Fibroblast of skin of abdomen (primary cell): ENCODE measurements at places on chromosomes 1 and 21.

- no peak for DNase-seq
Measured at GRCh38 chr21:44653123-44653522, 1.3 kb downstream of the KRTAP12-4 start.

DNA sequence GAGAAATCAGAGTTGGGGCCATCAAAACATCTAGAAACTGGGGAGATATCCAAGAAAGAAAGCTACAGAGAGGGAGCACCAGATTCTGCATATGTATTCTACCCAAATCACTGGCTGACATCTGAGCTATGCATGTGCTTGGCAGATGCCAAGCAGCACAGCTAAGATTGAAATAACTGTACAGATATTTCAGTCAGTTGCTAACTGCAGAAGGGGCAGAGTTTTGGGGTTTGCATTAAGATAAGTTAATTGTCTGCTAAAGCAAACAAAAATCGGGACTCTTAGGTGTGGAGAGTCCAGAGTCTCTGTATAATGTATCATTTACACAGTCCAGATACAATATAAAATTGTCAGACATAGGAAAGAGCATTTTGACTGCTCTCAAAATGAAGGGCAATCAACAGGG, 437.1 kb downstream of the PTBP2 start:
- DNase-seq, result no peak

- peak; percentile 99 for DNase-seq
Measured at GRCh38 chr1:224542783-224543440, 73.2 kb upstream of the CNIH3 start.

DNA sequence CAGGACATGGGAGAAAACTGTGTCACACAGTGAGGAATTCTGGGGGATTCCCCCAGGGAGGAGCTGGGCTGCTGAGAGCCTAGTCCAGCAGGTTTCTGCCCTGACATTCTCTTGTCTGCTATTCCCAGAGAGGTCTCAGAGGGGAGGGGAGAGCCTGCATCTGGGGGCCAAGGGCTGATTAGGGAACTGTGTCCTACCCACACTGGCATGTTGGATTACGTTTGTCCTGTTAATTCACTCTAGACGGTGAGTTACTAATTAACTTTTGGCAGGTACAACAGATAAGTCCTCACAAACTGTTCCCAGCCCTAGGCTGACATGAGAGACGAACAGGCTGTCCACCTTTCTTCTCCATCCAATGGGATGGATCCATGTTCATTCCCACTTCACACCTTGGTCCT, 2.6 kb upstream of the SH3BGRL3 start:
- no peak for DNase-seq
